ENCODE measurements at places on chromosomes 6 and 20. TPM values are rescaled to one million over a fixed set of nuclear protein-coding genes. Genes with fewer than 3 reads are reported as not detected.

GRCh38 chr6:144739873-144740272 lies 454.7 kb downstream of the UTRN start:
- DNase-seq, result no peak

DNA sequence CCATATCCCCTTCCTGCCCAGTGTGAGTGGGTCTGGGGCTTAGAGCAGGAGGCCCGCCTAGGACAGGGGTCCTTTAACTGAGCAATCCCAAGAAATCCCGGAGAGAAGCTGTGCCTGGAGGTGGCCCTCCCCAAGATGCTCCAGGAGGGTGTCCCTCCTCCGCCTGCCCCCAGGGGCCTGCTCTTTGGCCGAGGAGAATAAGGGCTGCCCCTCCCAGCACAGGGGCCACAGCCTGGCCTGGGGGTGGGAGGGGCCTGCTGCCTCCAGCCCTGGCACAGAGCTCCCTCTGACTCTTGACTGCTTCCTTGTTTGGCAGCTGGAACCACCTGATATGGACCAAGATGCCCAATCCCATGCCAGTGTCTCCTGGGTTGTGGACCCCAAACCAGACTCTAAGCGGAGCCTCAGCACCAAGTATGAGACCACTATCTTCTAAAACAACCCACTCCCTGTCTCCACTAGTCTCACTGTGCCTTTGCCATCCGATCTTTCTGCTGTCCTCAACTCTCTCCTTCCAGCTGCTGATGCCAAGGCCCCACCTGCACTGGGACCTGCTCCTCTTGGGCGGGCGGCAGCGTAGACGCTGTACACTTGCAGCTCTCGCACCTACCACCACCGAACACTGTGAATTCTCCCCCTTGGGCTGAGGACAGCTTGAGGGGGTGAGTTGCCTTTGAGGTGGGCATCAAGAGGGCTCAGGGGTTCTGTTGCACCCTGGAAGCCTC lies 54.3 kb downstream of the TCP11 start:
- DNase-seq, result no peak

GRCh38 chr6:148435386-148435785 lies 92.7 kb downstream of the SASH1 start:
- DNase-seq, result no peak

DNA sequence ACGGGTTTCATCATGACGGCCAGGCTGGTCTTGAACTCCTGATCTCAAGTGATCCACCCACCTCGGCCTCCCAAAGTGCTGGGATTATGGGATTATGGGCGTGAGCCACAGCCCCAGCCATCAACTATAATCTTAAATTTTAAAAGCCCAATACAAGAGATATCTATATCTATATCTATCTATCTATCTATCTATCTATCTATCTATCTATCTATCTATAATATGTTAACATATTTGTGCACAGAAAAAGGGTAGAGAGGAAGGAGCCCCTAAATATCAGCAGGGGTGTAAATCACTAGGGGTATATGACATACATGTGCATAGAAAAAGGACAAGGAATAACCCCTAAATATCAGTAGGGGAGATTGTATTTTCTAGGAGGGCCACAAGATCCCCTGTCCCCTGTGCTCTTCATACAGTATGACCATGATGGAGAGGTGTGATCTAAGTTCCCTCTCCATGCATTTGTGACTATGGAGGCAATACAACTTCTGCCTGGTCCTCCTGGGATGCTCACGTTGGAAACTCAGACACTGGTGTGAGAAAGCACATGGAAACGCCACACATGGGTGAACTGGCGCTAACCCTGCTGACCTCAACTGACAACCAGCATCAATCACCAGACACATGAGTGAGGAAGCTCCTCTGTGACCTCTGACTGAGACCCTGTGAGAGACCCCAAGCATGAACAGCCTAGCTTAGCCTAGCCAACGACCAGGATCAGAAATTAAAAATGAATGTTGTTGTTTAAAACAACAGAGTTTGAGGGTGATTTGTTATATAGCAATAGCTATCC lies 1.2 kb upstream of the SPATS1 start:
- DNase-seq, result no peak

Gene FAM83C
- not detected for total RNA-seq

Gene SLC4A11
- 0.35 TPM for total RNA-seq

Gene TNXB
- 108 TPM for total RNA-seq
